NCI-H524 (cell line): ENCODE measurements at places on chromosomes 1 and 21.

- no peak for DNase-seq
Observed at GRCh38 chr1:77018761-77019160, 151.5 kb downstream of the ST6GALNAC5 start.

- no peak for DNase-seq
Observed at GRCh38 chr1:85296980-85297379, 20.5 kb upstream of the BCL10 start.

GRCh38 chr1:118151312-118151937 is 33.6 kb downstream of the SPAG17 start:
- no peak for DNase-seq

DNA sequence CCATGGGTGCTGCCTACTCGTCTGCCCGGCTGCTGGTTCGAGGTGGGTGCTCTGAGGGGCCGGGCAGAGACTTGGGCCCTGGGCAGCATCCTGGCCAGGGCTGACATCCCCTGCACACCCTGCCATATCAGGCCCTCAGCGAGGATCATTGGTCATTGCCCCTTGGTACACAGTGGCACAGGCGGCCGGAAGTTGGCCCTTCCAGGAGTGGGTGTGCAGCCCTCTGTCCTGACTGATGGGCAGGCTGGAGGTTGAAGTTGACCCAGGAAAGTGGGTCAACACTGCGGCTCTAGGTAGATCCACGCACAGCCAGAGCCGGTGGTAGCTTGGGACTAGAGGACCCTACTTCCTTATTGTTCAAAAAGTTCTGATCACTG is 72.9 kb downstream of the TRIM11 start:
- no peak for DNase-seq

GRCh38 chr1:201827321-201828216 is 1.4 kb upstream of the IPO9 start:
- DNase-seq = no peak

DNA sequence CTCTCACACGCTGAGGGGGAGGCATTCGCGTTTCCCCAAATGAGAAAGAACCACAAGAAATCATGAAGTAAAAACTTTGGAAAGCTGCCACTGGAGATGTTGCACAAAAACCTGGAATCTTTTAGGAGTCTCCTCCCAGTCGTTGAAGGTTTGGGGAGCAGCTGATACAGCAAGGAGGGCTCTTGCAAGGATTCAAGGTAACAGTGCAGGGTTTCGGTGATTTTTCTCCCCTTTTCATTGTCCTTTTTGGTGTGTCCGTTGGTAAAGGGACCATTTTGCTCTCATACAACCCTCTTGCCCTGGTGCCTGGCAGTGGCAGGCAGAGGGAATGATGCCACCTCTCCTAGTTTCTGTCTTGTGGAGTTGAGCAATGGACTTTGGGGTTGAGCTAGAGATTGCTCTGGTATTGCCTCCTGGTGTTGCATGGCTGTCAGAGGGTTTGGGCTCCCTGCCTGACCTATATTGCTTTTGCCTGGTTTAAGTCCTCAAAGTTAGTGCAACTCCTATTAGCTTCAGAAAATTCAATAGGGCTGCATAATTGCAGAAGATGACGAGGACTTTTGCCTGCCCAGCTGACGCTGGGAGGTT is 872 bp downstream of the BRINP2 start:
- DNase-seq = no peak

DNA sequence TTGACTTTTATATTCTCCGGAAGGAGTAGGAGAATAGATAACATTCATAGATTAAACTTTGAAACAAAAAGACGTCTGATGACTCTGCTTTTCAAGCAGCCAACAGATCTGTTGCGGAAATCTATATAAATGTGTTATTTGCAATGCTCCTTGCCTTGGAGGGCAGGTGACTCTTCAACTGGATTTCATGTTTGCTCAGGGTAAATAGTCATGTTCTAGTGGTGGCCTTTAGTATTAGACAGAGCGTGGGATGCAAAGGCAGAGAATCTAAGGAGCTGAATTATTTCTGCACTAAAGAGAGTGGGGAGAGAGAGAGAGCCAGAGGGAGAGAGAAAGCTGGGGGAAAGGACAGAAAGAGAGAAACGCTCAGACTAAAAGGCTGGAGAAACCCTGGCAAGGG is 454.3 kb downstream of the AJAP1 start:
- no peak for DNase-seq

- DNase-seq = no peak
Observed at GRCh38 chr1:175422156-175422555, 229.6 kb upstream of the KIAA0040 start.

GRCh38 chr1:99539131-99539530 is 106.8 kb upstream of the PALMD start:
- DNase-seq = no peak
